ENCODE measurements at places on chromosomes 7 and 10. TPM values are rescaled to one million over a fixed set of nuclear protein-coding genes. Genes with fewer than 3 reads are reported as not detected.
A peak's percentile ranks its signal among the peaks of the same experiment; 100 is the strongest.

Gene ZNF117
- total RNA-seq = 15.3 TPM

Gene COL26A1
- not detected for total RNA-seq

Gene AQP1
- 680 TPM for total RNA-seq

DNA sequence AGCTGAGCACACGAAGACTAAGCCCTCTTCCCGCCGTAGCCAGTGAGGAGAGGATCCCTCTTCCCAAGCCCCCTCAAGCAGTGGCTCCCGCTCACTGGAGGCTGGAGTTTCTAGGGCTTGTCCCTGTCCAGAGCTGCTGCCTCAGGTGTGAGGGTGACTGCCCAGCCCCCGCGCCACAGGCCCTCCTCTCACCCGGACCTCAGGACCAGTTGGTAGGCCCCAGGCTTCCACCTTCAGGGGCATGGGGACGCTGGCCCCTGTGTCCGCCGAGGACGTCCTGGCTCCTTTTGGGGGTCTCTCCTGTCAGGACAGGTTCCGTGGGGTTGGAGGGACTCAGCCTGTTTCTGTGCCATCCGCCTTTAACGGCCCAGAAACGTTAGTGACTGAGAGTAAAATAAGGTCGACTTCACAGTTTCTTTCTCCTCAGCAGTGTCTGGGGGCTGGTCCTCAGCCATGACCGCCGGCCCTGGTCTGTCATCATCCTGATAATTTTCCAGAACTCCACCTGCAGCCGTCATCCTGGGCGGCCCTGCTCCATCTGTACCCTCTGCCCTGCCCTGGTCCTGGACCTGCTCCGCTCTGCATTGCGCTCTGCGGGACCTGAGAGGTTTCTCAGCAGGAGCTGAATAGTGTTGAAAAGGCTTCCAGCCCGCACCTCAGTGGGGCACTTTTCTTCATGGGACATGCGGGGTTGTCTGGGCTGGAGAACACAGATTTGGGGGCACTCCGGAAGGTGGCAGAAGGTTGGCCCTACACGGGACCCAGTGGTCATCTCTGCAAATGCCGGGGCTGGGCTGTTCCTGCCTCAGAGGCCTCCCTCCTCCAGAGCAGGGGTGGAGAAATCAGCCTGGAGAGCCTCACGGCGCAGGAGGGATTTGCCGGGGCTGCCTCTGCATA lies 36.0 kb upstream of the FAM20C start:
- DNase-seq = peak; percentile 42

- DNase-seq = no peak
Measured at GRCh38 chr10:20552382-20552781, 344.7 kb downstream of the NEBL start.

DNA sequence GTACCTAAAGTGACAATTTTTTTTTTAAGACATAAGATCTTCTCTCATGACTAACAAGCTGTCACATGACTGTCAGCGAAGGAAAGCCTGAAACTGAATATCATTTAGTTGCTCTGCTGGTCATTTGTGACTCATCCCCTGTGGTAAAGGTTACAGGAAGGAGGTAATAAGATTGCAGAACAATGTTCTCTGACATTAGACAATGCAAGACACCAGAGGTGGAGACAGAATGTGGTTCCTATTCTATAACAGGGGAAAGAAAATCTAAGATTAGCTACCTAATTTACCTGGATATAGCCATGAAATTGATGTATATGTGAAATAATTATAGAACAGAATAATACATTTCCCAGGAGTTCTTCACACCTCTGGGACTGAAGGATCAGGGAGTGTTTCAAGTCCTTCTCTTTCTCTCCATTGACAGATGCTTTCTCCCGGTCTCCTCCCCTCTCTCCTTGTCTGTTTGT lies 47.7 kb downstream of the LRGUK start:
- no peak for DNase-seq

DNA sequence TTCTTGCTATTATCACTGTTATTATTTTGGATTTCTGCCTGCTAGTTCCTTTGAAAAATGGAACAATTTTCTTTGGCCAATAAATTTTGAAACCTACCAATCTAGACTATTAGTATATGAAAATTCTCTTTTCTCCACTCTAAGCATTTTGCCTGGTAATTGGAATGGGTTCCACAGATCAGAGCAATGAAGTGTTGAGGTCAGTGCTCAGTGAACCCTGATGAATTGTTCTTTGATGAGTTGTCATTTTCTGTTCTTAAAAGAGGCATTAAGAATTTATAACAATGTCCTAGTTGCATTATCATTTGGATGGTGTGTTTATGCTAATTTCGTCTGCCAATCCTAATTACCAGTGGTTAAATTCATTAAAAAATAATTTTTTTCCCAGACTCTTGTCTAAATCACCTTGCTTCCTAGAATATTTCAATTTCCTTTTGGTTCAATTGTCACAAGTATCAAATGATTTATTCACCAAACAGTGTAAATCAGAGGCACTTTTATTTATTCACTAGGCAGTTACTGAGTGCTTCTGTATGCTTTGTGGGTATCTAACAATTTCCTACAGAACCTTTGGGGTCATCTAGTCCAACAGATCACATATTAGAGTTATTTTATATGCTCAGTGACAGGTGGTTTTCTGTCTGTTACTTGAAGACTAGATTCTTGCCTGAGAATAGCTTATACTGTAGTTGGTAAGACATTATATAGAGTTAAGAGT lies 239.0 kb downstream of the DNAJB9 start:
- DNase-seq = no peak

Data from aorta (tissue), 5 donors.